ENCODE measurements at places on chromosomes 5 and 9.

GRCh38 chr5:61009907-61010306 lies 64.9 kb downstream of the NDUFAF2 start:
- no peak for DNase-seq

DNA sequence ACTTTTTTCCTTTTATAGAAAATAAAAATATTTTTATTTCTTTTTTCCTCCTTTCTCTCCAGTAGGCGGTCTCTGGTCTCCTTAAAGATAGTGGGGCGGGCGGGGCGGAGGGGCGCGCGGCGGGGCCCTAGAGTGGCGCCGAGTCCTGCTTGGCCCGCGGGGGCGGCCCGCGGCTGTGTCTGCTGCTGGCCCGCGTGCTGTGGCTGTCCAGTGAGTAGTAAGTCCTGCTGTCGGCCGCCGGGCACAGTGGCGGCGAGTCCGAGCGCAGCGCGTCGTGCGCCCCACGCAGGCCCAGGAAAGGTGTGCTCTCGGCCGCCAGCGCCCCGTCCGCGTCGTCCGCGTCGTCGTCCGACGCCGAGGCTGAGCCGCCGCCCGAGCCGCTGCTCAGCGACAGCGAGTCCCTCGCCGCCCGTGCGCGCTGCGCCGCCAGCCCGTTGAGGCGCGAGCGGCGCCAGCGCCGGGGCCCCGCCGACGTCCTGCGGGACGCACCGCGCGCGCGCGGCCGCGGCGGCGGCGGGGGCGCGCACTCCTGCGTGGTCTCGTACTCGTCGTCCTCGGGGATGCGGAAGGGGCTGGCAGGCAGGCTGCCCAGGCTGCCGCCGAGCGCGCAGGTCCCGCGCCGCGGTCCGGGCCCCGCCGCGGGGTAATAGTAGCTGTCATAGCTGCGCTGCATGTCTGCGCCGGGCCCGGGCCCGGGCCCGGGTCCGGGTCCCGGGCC lies 52.3 kb downstream of the PSD2 start:
- peak; percentile 67 for DNase-seq

DNA sequence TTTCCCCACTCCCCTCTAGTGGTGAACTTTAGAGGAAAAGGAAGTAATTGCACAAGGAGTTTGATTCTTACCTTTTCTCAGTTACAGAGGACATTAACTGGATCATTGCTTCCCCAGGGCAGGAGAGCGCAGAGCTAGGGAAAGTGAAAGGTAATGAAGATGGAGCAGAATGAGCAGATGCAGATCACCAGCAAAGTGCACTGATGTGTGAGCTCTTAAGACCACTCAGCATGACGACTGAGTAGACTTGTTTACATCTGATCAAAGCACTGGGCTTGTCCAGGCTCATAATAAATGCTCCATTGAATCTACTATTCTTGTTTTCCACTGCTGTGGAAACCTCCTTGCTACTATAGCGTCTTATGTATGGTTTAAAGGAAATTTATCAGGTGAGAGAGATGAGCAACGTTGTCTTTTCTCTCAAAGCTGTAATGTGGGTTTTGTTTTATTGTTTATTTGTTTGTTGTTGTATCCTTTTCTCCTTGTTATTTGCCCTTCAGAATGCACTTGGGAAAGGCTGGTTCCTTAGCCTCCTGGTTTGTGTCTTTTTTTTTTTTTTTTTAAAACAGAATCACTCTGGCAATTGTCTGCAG lies 25.3 kb downstream of the SLC22A5 start:
- DNase-seq, result no peak

- no peak for DNase-seq
Measured at GRCh38 chr9:93891549-93892310, 63.4 kb downstream of the BARX1 start.

- DNase-seq, result no peak
Measured at GRCh38 chr9:110650991-110651411, 17.6 kb upstream of the MUSK start.

DNA sequence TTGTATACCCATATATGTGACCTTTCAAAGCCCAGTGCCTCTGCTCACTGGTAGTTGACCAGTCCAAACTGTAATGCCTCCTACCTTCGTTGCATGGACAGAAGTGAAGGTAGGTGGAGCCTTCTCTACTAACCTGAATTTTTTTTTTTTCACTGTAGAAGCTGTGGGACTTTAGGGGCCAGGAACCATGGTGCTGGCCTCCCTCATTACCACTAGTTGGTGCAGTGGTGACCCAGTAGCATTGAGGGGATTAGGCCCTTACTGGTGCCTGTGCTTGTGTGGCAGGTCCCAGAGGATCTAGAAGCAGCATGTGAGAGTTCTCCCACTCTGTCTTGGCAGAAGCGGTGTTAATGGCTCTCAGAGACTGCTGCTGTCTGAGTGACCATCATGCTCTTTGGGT lies 2.3 kb downstream of the RALGPS1 start:
- no peak for DNase-seq

- no peak for DNase-seq
Measured at GRCh38 chr5:137700282-137700680, 35.6 kb downstream of the KLHL3 start.

DNA sequence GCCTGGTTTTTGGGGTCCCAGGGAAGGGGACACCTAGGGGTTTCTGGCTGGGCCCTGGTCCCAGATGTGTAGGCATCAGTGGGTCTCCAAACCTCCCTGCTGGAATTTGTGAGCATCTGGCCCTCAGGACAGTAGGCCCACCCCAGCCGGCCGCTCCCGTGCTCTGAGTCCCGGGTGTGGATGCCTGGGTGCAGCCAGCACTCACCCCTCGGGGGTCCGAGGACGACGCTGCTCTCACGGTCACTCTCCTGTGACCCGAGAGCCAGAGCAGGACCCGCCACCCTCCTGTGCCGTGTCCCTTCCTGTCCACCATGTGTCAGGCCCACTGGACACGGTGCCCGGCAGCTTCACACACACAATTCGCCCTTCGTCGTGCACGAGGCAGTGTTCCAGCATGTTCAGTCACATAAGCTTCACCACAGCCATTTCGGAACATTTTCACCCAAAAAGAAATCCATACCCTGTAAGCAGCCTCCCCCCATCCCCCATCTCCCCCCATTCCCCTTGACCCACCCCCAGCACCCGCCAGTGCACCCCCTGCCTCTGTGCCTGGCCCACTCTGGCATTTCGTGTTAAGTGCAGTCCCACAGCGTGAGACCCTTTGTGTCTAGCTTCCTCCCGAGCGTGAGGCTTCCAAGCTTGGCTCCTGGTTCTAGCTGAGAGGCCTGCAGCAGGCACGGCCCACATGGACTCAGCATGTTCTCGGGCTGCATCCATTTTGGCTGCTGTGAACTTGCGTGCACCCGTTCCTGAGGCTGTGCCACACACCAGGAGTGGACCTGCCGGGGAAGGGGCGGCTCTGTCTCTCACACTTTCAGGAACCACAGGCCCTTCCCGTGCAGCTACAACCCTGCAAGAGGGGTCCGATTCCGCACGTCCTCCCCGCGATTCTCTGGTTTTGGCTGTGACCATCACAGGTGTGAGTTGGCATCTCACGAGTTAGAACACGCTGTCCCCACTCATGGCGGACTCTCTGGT lies 40.5 kb downstream of the NKD2 start:
- DNase-seq, result no peak

DNA sequence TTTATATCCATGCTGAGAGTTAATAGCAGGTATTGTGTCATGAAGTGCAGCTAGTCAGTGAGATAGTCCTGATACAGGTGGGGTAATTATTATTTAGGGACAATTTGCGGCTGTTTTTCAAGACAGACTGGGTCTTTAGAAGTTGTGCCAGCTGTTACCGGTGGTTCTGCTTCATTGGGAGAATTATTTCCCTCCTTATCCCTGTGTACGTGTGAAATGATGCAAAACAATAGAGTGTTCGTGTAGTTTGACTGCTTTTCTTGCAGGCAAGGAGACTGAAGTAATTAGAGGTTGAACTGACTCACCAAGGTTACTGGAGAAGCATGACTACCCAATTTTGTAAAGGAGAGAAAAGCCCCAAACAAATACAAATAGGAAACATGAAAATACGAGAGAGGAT lies 101.7 kb downstream of the ARRDC3 start:
- DNase-seq, result no peak

DNA sequence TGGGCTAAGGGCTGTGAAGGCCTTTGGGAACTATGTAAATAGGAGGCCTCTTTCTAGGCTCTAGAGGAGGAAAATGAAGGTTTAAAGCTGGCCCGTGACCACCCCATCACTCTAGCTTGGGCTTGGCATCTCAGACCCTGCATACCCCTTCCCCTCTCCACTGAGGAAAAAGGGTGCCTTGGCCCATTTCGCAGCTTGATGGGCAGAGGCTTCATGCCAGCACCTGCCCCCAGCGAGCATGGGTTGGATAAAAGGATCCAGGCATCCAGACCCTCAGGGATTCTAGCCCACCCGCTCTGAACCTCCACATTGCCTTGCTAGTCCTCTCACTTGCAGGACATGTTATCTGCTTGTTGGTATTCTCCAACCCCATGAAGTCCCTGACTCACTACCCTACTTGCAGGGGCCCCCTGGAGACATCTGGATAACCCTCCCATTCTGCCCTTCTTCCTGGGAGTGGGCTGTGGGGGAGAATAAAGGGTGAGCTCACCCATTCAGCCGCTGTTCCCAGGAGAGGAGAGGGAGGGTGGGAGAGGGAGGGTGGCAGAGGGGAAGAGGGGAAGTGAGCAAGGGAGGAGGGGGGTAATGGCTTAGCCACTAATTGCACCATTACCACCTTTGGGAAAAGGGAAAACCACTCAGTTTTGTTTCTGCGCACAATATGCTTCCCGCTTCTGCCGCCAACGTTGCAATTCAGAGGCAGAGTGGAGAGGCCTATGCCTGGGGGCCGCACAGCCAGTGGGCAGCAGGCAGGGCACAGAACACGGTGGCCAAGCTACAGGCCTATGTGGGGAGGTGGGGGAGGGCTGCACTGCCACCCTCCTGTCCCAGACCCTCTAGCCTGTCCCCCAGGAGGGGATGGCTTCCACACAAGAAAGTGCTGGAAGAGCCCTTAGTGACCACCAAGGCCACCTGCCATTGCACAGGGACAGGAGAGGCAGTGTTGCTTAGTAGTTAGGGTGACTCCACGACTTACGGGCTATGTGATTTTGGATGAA lies 2.1 kb upstream of the CAMK2A start:
- DNase-seq, result no peak

DNA sequence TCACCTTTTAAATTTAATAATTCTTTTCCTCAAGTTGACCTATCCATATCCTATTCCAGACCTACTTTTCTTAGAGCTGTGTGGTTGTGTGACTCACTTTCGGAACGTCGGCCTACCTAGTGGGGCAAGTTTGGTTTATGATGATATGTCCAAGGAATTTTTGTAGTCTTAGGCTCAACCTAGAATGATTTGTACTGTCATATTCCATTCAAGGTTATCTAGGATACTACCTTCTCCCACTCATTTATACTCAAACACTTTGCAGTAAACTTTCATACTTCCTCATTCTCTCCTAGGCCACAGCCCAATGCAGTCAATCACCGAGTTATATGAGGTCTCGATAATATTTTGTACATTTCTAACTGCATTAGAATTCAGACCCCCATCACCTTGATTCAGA lies 61.9 kb downstream of the PIK3R1 start:
- DNase-seq, result no peak

DNA sequence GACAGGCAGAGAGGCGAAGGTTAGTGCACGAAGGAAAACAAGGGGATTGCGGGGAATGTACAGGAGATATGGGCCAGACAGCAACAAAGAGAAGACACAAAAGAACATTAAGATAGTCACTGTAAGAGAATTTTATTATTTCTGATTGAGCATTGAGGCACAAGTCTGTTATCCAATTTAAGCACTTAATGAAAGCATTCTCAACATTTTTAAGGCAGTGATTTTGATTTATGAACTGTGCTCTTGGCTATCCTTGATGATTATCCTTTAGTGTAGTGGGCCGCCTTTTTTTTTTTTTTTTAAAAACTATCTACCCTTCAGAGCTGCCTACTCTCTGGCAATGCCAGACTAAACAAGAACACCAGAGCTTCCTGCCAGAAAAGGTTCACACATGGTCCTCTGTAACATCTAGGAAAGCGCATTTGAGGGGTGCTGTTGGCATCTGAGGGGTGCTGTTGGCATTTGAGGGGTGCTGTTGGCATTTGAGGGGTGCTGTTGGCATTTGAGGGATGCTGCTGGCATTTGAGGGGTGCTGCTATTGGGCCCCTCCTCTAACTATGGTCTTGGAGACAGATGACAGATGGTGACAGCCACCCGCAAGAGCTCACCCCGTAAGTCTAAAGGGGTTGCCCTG lies 3.0 kb downstream of the DAP start:
- DNase-seq, result no peak

DNA sequence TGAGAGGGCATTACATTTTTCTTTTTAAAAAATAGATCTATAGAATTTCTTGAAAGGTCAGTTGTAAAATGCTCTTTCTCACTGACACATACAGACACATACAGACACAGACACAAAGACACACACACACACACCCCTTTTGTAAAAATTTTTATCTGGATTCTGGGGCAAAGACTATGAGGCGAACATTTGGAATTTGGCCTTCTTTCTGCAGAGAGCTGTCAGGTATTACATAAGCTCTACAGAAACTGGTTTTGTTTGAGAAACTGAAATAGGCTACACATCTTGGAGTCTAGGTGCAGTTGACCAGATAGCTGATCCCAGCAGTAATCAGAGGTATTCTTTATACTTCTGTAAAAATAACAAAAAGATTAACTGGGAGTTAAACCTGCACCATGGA lies 315.9 kb upstream of the RPS23 start:
- no peak for DNase-seq

GRCh38 chr9:15138357-15138686 lies 168.7 kb downstream of the TTC39B start:
- no peak for DNase-seq

GRCh38 chr9:70765946-70766345 lies 351.5 kb upstream of the KLF9 start:
- DNase-seq, result no peak
